ENCODE measurements at places on chromosomes 6 and 20.

DNA sequence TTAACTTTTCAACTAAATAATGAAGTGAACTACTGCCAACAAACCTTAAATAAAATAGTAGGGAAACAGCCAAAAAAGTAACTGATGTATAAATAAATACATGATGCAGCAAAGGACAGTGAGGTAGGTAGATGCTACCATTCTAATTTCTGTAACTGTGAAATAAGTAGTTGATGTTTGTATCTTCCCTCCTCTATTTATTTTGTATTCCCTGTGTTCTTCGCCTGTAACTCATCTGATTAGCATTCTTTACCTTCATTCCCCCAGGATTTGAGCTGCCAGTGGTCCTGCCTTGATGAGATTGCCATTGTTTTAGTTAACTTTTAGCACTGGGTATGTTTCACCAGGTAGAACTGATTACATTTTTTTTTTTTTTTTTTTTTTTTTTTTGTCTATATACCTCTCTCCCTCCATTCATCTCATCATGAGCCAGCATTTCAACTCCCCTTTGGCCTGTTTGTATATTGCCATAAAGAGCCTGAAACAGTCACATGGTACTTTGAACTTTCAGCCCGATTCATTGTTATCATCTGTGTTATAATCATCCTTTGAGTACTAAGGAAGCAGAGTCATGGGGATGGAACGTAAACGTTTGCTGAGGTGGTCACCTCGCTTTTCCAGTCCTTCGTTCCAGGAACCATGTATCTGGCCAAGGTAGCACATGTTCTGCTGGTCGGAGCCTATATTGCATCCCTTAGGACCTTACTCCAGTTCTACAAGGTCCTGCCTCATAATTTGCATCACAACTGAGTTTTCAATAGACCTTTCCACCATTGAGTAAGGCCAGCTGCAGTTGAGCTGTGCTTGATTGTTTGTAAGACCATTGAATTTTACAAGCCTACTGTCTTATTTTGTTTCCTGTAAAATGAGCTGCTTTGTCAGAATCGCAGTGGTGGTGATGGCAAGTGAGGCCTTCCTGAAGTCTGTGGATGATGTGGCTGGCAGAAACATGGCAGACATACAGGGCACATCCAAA lies 107.6 kb downstream of the JAG1 start:
- no peak for DNase-seq

GRCh38 chr20:20791664-20792568 lies 79.5 kb upstream of the RALGAPA2 start:
- DNase-seq, result no peak

DNA sequence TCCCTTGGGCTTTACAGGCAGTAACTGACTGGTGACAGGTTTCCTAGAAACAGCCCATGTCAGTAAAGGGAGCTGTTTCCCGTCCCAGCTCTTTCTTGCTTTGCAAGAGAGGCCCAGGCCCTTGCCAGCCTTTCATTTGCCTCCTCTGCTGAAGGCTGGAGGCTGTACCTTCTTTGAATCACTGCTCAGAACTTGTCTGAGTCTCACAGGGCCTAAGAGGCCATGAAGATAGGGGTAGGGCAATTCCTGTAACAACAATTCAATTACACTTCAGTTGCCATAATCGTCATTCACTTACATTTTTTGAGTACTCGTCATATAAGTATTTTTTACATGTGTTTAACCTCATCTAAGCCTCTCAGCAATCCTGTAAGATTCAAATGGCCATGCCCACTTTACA lies 25.9 kb upstream of the MAFB start:
- DNase-seq, result no peak

- DNase-seq, result no peak
Observed at GRCh38 chr20:32849577-32849976, 9.1 kb upstream of the EFCAB8 start.

DNA sequence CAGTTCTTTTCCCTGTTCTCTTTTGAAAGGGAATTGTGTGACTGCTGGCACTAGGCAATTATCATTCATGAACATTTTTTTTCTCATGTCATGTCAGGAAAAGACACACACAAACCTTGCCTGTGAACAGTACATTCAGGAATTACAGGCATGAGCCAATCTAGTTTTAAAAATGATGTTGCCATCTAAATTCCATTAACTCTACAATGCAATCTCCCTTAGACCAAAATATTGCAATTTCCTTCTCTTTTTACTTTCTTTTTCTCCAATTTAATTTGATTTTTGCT lies 127.5 kb upstream of the STMND1 start:
- DNase-seq, result no peak

GRCh38 chr6:111564482-111564945 lies 41.2 kb downstream of the TRAF3IP2 start:
- no peak for DNase-seq

- no peak for DNase-seq
Observed at GRCh38 chr20:45500022-45500421, 15.4 kb downstream of the SPINT3 start.

GRCh38 chr6:150324044-150324443 lies 44.8 kb upstream of the IYD start:
- no peak for DNase-seq

DNA sequence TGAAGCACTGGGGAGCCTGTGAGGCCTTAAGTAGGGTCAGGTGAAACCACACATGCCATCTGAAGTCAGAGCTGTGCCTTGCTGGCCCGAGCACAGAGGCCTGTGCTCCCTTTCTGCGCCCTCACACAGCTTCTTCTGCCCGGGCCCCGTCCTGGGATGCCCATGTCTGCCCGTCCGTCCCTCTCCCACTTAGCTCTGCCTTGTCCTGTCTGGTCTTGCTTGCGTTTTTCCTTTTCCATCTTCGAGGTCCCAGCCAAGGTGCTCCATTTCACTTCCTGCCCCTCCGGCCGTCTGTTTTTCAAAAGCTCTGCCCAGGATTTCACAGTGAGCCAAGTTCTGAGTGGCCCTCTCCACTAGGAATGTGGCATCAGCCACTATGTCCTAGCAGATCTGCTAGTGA lies 45.6 kb downstream of the PYGB start:
- DNase-seq, result no peak

GRCh38 chr6:4093288-4093687 lies 14.4 kb upstream of the FAM217A start:
- DNase-seq, result no peak

- no peak for DNase-seq
Observed at GRCh38 chr20:54806462-54806861, 331.1 kb downstream of the DOK5 start.
